ENCODE measurements at places on chromosomes 1 and 21.

GRCh38 chr1:2132222-2133038 is 62.1 kb downstream of the FAAP20 start:
- DNase-seq, result no peak

- DNase-seq, result no peak
Observed at GRCh38 chr1:83077411-83077810, 921.5 kb downstream of the TTLL7 start.

DNA sequence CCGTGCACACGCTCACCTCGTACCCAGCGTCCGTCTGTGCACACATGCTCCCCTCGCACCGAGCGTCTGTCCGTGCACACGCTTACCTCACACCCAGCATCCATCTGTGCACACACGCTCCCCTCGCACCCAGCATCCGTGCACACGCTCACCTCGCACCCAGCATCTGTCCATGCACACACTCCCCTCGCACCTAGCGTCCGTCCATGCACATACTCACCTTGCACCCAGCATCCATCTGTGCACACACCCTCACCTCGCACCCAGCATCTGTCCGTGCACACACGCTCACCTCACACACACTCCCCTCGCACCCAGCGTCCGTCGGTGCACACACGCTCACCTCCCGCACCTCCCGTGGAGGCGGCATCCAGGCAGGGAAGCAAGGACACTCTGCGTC is 24.4 kb upstream of the COL18A1 start:
- no peak for DNase-seq

DNA sequence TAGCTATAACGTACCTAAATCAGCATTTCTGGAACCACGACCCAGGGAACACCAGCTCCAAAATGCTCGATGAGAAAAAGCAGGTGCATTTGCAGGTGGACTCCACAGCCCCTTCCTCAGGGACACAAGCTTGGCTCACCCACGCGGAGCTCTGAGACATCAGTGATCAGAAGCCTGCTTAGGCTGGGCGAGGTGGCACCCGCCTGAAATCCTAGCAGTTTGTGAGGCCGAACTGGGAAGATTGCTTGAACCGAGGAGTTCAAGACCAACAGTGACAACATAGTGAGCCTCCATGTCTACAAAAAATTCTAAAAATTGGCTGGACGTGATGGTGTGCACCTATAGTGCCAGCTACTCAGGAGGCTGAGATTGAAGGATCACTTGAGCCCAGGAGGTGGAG is 2.5 kb upstream of the TSPEAR start:
- DNase-seq, result no peak

- no peak for DNase-seq
Observed at GRCh38 chr1:102776071-102776470, 332.3 kb downstream of the COL11A1 start.

DNA sequence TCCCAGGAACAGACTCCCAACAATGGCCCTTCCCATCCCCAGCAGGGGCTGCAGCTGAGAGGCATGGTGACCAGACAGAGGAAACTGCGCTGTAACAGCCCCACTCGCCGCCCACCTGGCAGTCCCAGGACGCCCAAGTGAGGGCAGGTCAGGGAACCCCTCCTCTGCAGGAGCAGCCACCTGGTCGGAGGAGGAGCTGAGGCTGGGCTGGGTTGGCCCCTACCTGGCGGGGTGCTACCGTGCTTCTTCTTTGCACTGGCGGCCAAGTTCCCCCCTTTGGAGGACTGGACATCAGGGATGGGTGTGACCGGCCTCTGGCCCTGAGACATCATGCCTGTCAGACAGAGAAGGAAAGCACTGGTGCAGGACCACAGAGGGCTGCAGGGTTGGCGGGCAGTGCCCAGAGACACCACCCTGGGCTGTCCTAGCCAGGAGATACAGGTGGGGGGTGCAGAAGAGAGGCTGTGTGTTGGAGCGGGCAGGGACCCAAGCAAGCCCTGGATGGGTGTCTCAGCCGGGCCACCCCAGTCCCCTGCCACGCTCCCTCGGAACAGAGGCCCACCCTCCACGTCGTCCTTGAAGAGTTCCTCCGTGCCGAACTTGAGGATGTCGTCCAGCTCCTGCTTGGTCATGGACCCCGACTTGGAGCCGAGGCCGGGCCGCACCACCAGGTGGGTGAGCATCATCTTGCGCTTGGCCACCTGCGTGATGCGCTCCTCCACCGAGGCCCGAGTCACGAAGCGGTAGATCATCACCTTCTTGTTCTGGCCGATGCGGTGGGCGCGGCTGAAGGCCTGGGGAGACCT is 51.6 kb downstream of the CHD5 start:
- no peak for DNase-seq

DNA sequence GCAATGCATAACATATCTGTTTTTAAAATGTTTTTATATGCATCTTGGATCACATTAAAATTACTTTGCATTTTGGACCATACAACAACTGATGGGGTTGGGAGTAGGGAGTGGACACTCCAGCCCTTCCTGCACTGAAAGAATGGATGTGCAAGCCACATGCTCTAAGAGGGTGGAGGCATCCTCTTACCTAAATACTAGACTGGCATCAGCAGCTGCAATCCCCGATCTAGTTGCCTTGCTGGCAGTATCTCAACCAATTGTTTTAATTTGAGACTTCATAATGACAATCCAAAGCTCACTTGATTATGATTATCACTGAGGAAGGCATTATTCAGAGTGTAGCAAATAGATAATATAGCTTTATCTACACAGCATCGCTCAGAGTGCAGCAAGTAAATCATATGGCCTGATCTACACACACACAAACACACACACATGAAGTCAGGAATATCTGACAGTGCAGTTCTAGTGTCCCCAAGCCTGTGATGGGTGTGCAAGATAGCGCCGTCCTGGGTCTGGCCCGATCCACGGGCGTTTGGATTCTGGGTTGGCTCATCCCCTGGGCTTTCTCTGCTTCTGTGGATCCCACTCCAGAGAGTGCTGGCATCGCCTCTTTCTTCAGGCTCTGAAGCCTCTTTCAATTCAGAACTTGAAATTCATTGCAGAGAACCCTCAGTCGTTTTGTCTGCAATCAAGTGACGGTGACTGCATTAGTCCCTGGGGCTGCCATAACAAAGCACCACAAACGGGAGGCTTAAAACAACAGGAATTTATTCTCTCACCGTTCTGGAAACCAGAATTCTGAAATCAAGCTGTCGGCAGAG is 181.3 kb downstream of the ETS2 start:
- no peak for DNase-seq

GRCh38 chr1:99228153-99228552 is 36.1 kb upstream of the PLPPR4 start:
- DNase-seq, result no peak

GRCh38 chr1:221993444-221993948 is 251.6 kb upstream of the DUSP10 start:
- no peak for DNase-seq

GRCh38 chr1:46580140-46580903 is 23.7 kb downstream of the MKNK1 start:
- no peak for DNase-seq

- no peak for DNase-seq
Observed at GRCh38 chr21:45299864-45300785, 12.4 kb upstream of the POFUT2 start.

DNA sequence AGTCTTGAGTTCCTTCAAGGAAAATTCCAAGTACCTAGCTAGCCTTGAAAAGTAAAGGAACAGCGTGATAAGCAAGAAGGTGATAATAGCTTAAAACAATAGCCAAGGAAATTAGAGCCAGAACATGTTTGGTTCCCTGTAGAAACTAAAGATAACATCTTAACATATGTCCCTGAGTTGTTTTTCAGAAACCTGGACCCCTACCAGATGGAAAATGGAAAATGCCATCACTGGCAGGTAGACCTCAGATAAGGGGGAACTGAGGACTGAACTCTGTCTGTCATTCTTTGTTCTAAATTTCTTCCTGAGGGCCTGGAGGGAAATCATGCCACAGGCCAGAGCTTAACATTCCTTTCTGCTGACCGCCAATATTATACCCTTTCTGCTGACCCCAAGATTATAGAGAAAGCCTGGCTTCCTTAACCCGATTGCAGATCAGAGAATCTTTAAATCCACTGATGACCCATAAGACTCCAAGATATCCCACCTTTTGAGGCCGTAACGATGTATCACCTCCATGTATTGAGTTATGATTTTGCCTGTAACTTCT is 23.4 kb downstream of the CNIH3 start:
- DNase-seq, result no peak

GRCh38 chr1:64320922-64321614 is 117.6 kb downstream of the UBE2U start:
- no peak for DNase-seq

GRCh38 chr1:69121723-69122122 is 446.0 kb upstream of the LRRC7 start:
- DNase-seq, result no peak

- no peak for DNase-seq
Observed at GRCh38 chr1:37342736-37343135, 131.6 kb upstream of the ZC3H12A start.

- no peak for DNase-seq
Observed at GRCh38 chr1:205379056-205379455, 22.3 kb upstream of the KLHDC8A start.

- DNase-seq, result no peak
Observed at GRCh38 chr1:218294546-218294945, 9.5 kb downstream of the RRP15 start.

GRCh38 chr1:48889082-48889481 is 112.4 kb upstream of the BEND5 start:
- DNase-seq, result no peak

- no peak for DNase-seq
Observed at GRCh38 chr21:45510466-45510955, 31.7 kb downstream of the SLC19A1 start.

- DNase-seq, result no peak
Observed at GRCh38 chr1:166170726-166171125, 3.9 kb upstream of the FAM78B start.

DNA sequence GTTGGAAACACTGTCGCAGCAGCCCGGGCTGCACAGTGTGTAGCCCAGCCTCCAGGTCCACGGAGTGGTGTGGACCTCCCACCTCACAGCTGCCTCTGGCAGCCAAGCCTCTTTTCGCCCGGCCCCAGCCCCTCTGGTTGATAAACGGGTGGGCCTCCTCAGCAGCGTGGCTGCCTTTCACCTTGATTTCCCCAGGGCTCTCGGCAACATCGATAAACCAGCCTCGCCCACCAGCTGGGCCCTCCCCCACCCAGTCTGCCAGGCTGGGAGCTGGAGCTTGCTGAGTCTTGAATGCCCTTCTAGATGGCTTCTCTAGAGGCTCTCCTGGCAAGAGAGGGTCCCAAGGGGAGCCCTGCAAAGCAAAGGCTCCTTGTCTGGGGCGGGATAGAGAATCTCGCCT is 31.0 kb upstream of the LHX4 start:
- DNase-seq, result no peak

DNA sequence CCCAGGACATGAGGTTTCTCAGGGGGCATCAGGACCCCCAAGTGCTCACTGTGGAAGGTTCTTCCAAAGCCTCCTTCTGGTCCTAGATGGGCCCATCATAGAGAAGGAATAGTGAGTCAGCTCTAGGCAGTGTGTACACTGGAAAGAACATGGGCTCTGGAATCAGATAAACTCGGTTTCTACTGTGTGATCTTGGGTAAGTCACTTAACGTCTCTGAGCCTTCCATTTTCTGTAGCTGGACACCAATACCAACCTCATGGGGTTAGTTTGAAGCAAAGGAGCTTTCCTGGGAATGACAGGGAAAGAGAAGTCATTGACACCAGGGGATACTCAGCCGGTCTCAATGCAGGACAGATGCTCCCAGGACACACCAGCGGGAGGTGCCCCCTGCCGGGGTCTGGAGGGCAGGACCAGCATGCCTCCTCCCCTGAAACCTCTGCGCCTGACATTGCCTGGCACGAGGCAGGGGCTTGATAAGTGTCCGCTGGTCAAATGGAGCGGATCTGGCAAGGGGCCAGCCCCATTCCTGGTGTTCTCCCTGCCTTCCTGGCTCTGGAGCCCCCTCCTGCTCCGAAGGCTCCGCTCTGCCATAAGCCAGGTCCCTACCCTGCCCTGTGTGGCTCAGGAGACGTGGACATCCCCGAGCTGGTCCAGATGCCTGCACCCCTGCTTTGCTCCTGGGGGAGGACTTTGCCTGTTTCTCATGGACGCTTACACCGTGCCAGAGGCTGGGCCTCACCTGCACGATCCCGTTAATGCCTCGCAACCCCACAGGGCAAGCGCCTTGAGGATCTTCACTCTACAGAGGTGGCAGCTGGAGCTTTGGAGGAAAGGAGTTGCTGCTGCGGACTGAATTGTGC is 52.8 kb downstream of the EDN2 start:
- no peak for DNase-seq

GRCh38 chr1:7221826-7222694 is 436.8 kb downstream of the CAMTA1 start:
- DNase-seq, result no peak

DNA sequence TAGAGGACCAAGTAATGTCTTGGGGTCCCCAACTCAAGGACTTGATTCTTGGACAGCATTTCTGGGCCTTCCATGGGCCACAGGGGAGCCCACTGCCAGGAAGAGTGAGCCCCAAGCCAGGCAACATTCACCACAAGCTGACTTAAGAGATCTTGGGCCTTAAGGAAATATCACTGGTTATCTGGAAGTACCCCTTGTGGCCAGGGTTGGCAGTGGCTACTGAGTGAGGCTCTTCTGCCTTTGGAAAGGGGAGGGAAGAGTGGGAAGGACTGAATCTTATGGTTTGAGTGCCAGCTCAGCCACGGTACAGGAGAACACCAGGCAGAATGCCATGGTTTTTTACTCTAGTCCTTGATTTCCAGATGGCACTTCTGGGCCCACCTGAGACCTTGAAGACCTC is 228.9 kb upstream of the RGS18 start:
- no peak for DNase-seq

- DNase-seq, result no peak
Observed at GRCh38 chr1:170461762-170462384, 70.1 kb upstream of the GORAB start.

GRCh38 chr1:13763222-13763621 is 63.2 kb downstream of the PRDM2 start:
- no peak for DNase-seq

GRCh38 chr21:42203936-42204335 is 15.0 kb upstream of the ABCG1 start:
- DNase-seq, result no peak

DNA sequence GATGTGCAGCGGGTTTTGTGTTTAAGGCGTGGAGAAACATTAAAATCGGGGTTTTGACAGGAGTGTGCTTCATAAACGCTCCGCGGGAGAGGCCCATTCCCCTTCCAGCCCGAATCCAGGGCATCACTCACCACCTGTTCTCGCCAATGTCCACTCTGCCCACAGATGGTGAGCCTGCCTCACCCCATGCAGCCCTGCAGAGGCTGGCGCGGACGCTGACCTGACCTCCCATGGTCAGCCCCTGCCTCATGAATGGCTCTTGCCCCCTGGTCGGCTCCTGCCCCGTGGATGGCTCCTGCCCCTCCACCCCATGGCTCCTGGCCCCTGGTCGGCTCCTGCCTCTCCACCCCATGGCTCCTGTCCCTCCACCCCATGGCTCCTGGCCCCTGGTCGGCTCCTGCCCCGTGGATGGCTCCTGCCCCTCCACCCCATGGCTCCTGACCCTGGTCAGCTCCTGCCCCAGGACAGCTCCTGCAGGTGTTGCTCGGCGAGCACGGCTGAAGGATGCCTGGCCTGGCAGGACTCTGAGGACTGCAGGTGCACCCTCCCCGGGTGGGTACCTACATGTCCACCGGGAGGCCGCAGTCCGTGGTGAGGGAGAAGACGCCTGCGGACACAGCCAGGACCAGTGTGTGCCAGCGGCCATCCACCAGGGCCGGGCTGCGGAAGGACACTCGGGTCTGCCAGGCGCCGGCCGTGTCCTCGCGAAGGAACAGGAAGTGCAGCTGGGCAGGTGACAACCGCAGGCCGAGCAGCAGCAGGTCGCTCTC is 6.7 kb downstream of the KRTAP10-1 start:
- no peak for DNase-seq

Measured in stimulated activated CD4-positive, alpha-beta T cell treated with anti-CD3 and anti-CD28 coated beads, Interleukin-1b, Interleukin-23, amount 100 ng/mL, for 1 hour (primary cell).